Vagina (tissue), 2 donors: ENCODE measurements at places on chromosomes 2 and 18. TPM values are rescaled to one million over a fixed set of nuclear protein-coding genes. Genes with fewer than 3 reads are reported as not detected.
A peak's percentile ranks its signal among the peaks of the same experiment; 100 is the strongest.

Gene ELOA2
- not detected for total RNA-seq

Gene C2orf78
- not detected for total RNA-seq

Gene CIB4
- not detected for total RNA-seq

Gene PLA2R1
- total RNA-seq, result 24.3 TPM

Gene ARHGEF33
- 0.74 TPM for total RNA-seq

Gene TLX2
- total RNA-seq, result 6.6 TPM

Gene C18orf54
- total RNA-seq, result 1.7 TPM

Gene SERPINB5
- total RNA-seq, result 141 TPM

Gene POTEE
- total RNA-seq, result not detected

Gene COX5B
- total RNA-seq, result 481 TPM

DNA sequence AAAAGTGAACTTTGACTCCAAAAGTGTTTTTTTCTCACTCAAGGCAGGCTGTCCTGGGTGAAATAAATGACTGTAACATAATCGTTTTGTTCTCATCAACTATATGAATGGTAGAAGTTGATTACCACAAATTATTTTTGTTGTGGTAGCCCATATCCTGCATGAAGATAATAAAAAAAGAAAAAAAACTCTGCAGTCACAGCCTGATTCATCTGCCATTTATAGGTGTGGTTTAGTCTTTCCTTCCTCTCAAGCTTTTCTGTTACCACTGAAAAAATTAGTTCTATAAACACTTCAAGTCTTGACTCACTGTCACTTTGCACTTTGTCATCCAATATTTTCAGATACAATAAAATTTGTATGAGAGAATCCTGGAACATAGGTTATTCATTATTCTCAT is 522.0 kb downstream of the PLCL1 start:
- H3K4me3 ChIP-seq, result no peak overlapping the region
- H3K36me3 ChIP-seq, result no peaks in the 10 kb centered on the region
- H3K4me1 ChIP-seq, result no peaks in the 10 kb centered on the region
- H3K27me3 ChIP-seq, result no peaks in the 10 kb centered on the region

DNA sequence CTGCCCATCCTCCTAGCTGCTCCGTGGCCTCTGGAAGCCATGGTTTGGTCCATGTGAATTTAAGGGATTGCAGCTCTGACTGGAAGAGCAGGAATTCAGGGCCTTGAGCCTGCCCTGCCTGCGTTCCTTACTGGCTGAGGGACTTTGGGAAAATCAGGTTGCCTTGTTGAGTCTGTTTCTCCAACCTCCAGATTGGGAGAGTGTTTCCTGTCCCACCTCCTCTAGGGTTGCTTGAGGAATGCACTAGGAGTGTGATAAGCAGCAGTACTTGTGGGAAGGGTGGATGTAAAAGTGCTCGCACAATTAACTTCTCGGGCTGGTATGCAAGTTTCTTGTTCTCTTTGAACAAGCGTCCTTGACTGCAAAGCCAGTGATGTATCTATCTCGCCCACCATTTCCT is 84.4 kb upstream of the YWHAQ start:
- H3K4me1 ChIP-seq, result no peaks in the 10 kb centered on the region
- H3K36me3 ChIP-seq, result no peaks in the 10 kb centered on the region
- no peak overlapping the region for H3K4me3 ChIP-seq
- no peaks in the 10 kb centered on the region for H3K27me3 ChIP-seq
- H3K27ac ChIP-seq, result no peak overlapping the region

GRCh38 chr2:168427451-168427850 is 28.6 kb upstream of the CERS6 start:
- no peaks in the 10 kb centered on the region for H3K4me1 ChIP-seq
- no peak for DNase-seq
- H3K27ac ChIP-seq, result no peak overlapping the region
- no peak overlapping the region for H3K4me3 ChIP-seq

- no peak overlapping the region for H3K4me3 ChIP-seq
- H3K27ac ChIP-seq, result no peak overlapping the region
- no peaks in the 10 kb centered on the region for H3K4me1 ChIP-seq
Measured at GRCh38 chr2:183495589-183496267, 371.5 kb downstream of the NUP35 start.

DNA sequence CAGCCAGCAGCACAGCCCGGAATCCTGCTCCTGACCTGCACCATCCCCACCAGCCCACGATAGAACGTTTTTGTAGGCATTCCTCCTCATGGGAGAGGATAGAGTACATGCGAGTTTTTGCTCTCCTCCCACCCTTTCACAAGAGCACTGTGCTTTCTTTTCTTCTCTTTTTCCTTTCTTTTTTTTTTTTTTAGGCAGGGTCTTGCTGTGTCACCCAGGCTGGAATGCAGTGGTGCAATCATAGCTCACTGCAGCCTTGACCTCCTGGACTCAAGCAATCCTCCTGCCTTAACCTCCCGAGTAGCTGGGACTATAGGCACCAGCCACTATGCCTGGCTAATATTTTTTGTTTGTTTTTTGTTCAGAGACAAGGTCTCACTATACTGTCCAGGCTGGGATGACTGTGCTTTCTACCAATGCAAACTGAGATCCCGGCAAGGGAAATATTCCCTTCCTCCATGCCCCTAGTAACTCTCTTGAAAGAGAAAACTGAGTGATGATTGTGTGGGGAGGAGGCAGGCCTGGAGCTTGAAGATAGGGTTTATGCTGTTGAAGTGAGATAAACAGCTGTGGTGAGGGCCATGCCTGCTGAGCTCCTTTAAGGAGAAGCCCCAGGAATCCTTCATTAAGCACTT is 82.6 kb upstream of the TXNDC2 start:
- no peak for DNase-seq
- H3K27ac ChIP-seq, result peak overlapping the region; percentile 59
- no peaks in the 10 kb centered on the region for H3K36me3 ChIP-seq
- H3K27me3 ChIP-seq, result no peaks in the 10 kb centered on the region

DNA sequence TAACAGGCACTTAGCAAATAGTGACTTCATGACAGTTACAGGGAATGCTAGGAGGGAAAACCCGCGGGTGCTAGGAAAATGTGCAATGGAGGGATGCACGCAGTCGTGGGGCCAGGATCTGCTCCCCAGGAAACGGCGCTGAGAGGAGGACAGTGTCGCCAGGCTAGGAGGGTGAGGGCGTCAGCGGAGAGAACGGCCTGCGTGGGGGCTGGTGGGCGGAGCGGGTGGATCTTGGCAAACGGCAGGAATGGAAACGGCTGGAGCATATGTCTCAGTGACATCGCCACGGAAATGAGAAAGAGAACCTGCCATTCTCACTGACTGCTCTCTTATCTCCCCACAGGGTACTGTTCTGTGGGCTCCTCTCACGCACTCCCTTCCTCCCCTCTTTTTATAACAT is 478.5 kb upstream of the ID2 start:
- DNase-seq, result no peak
- H3K4me1 ChIP-seq, result no peaks in the 10 kb centered on the region
- H3K4me3 ChIP-seq, result no peak overlapping the region
- H3K27ac ChIP-seq, result no peak overlapping the region
- no peaks in the 10 kb centered on the region for H3K27me3 ChIP-seq
- H3K36me3 ChIP-seq, result no peaks in the 10 kb centered on the region

GRCh38 chr18:7772510-7772888 is 205.4 kb downstream of the PTPRM start:
- H3K4me1 ChIP-seq, result no peaks in the 10 kb centered on the region
- H3K4me3 ChIP-seq, result no peak overlapping the region
- H3K36me3 ChIP-seq, result no peaks in the 10 kb centered on the region
- no peaks in the 10 kb centered on the region for H3K27me3 ChIP-seq

DNA sequence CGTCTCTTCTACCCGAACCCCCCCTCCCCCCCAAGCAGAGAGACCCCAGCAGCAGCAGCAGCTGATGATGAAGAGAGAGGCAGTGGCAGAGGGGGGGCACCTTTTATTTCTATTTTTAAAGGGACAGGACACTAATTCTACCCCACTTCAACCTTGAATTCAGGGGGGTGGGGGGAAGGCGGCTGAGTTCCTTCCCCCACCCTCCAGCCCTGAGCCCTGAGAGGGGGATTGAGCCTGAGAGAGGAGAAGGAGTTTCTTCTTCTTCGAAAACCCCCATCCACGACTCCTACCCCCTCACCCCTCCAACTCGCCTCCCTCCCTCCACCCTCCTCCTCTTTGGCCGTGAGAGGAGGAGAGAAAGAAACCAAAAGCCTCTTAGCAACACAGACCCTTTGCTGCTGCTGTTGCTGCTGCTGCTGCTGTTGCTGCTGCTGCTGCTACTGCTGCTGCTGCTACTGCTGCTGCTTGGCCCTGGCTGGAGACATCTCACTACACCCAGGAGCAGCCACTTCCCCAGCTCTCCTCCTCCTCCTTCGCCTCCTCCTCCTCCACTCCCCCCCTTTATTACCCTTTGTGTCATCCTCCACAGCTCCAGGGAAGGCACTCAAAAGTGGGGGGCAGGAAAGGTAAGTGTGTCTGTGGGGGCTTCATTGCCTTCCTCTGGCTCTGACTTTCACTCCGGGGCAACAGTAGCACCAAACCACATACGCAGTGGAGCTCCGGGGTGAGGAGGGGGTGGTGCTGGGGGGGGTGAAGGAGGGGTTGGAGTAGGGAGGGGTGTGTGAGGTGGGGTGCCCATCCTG is at the start of gene MBD5:
Gene MBD5, plus strand, starts transcription at position 33 of the 803 bp plus-strand sequence.
- no peak for DNase-seq
- H3K27me3 ChIP-seq, result no peaks in the 10 kb centered on the region
- H3K36me3 ChIP-seq, result no peaks in the 10 kb centered on the region

DNA sequence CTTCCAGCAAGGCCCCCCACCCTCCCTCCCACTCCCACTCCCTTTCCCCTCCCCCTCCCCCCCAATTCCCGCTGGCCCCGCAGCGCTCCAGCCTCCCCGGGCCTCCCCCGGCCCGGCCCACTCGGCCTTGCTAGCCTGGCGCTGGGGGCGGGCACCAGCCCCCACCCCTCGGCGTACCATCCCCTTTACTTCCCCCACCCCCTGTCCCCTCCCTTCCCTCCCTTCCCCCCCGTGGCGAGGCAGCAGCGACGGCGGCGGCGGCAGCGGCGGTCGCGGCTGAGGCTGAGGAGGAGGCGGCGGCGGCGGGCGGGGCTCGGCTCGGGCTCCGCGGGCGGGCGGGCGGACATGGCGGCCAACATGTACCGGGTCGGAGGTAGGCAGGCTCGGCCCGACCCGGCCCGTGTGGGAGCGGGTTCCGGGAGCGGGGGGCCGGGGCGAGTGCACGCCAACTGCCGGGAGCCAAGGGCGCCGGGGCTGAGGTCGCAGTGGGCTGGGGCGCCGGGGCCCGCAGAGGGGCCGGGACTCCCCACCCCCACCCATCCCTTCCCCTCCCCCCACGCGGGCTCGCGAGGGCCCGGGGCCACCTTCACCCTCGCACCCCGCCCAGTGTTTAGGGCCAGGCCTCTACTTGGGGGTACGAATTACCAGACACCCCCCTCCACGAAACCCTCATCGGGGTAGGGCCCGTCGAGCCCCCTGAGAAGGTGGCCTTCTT is at the start of gene MTA3:
Gene MTA3, plus strand, starts transcription at position 232 of the 715 bp plus-strand sequence. Its CDS starts 114 bp downstream, at position 346.
- no peak for DNase-seq
- H3K4me3 ChIP-seq, result peak within 1 kb of the TSS; percentile 70
- H3K27me3 ChIP-seq, result no peaks in the 10 kb centered on the region
- H3K4me1 ChIP-seq, result peaks cover 39% of the 10 kb centered on the region

- H3K4me1 ChIP-seq, result no peaks in the 10 kb centered on the region
- H3K36me3 ChIP-seq, result no peaks in the 10 kb centered on the region
- DNase-seq, result no peak
- H3K4me3 ChIP-seq, result no peak overlapping the region
- H3K27ac ChIP-seq, result no peak overlapping the region
Measured at GRCh38 chr2:2689306-2689705, 358.2 kb upstream of the MYT1L start.

DNA sequence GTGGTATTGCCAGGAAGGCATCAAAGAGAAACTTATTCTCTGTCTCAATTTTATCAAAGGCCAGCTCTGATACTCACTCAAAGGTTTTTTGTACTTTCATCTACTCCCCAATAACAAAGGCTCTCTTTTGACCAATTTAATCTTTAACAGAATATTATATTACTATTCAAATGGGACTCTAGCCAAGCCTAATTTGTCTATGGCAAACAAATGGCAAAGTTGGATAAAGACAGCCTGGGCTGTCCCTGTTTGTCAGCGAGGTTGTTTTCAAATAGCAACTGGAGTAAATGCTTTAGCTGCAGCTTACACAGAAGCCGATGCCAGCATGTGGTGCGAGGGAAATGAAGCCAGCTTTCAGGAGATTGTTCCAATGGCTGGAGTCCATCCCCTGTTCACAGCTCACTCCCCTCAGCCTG is 80.1 kb upstream of the CTNNA2 start:
- H3K27me3 ChIP-seq, result no peaks in the 10 kb centered on the region
- no peaks in the 10 kb centered on the region for H3K4me1 ChIP-seq
- no peak for DNase-seq
- H3K36me3 ChIP-seq, result no peaks in the 10 kb centered on the region

DNA sequence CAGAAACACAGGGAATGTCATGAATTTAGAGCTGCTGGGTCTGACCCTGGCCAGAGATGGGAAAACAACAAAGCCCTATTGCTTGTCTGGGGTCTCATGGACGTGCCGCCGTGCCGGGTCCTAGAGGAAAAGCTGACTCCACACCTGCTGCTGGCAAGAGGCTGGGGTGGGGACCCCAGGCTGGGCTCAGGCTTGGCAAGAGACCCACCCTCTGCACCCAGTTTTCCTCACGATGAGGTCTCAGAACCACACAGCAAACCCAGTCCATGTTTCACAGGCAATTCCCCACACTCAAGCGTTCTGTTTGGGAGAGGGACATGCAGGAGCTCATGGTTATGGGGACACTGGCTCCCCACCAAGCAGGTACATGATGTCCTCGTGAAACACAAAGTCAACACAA is 367.3 kb upstream of the SALL3 start:
- H3K27me3 ChIP-seq, result no peaks in the 10 kb centered on the region
- no peaks in the 10 kb centered on the region for H3K4me1 ChIP-seq
- no peaks in the 10 kb centered on the region for H3K36me3 ChIP-seq

GRCh38 chr2:230129343-230129742 is 60.6 kb upstream of the SLC16A14 start:
- no peaks in the 10 kb centered on the region for H3K27me3 ChIP-seq
- H3K4me1 ChIP-seq, result peaks cover 21% of the 10 kb centered on the region
- no peak for DNase-seq
- no peaks in the 10 kb centered on the region for H3K36me3 ChIP-seq

- H3K4me3 ChIP-seq, result no peak overlapping the region
- DNase-seq, result no peak
- no peaks in the 10 kb centered on the region for H3K36me3 ChIP-seq
Measured at GRCh38 chr2:22817197-22817596, 567.8 kb upstream of the KLHL29 start.

DNA sequence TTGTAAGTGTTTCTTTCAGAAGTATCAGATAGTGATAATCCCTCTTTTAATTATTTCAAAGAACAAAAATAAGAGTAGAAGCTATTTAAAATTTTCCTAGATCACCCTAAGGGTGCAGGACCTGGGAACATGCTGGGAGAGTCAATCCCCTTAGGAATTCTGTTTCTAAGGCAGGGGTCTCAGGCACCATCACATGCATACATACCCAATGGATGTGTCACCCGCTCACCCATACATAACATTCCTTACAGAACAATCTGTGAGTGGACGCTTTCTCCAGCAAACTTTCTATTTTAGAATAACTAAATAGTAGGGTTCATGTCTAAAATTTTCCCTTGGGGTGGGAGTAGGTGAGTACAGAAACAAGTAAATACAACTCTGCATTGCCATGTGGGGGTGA is 8.4 kb downstream of the DSEL start:
- no peak for DNase-seq
- no peak overlapping the region for H3K4me3 ChIP-seq
- no peak overlapping the region for H3K27ac ChIP-seq
- H3K4me1 ChIP-seq, result no peaks in the 10 kb centered on the region

- H3K36me3 ChIP-seq, result peaks cover 17% of the 10 kb centered on the region
- no peaks in the 10 kb centered on the region for H3K27me3 ChIP-seq
- DNase-seq, result no peak
Measured at GRCh38 chr2:229852565-229852964, 69.2 kb downstream of the TRIP12 start.
